Left colon (tissue), 2 donors: ENCODE measurements at places on chromosomes 4 and X. TPM values are rescaled to one million over a fixed set of nuclear protein-coding genes. Genes with fewer than 3 reads are reported as not detected.

The NLGN4X gene
- total RNA-seq = 1.7 TPM

The MBNL3 gene
- 46.2 TPM for total RNA-seq

The GPM6B gene
- total RNA-seq = 1.9 TPM

The DDX53 gene
- total RNA-seq = not detected

DNA sequence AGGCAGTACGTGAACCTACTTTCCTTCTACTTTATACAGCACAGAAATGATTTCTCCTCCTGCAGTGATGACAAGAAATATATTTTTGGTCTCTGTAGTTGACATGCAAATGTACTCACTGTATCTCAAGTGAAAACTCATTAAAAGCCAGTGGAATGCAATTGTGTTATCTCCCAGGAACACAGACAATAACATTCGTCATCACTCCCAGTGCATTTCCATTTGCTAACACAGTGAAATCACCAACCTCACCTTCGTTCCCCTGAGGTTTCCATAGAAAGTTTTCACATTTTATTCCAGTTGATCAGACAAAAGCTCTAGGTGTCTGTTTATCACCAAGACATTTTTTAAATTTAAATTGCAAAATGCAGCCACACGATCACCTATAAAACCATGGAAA lies 2.5 kb upstream of the SPANXD start:
- no peak for DNase-seq

GRCh38 chr4:169952236-169953002 lies 73.8 kb downstream of the MFAP3L start:
- no peak for DNase-seq

- DNase-seq = no peak
Measured at GRCh38 chrX:132983496-132983895, 25.1 kb upstream of the HS6ST2 start.

GRCh38 chrX:76253432-76253831 lies 80.6 kb downstream of the PBDC1 start:
- no peak for DNase-seq

GRCh38 chr4:34422472-34423175 lies 1821.7 kb downstream of the ARAP2 start:
- no peak for DNase-seq

- no peak for DNase-seq
Measured at GRCh38 chr4:6107114-6107791, 89.0 kb upstream of the C4orf50 start.

- DNase-seq = no peak
Measured at GRCh38 chrX:43018031-43018430, 240.1 kb upstream of the PPP1R2C start.
